ENCODE measurements at places on chromosomes 6 and 20.

GRCh38 chr20:8309634-8310033 is 177.6 kb downstream of the PLCB1 start:
- no peak for DNase-seq

DNA sequence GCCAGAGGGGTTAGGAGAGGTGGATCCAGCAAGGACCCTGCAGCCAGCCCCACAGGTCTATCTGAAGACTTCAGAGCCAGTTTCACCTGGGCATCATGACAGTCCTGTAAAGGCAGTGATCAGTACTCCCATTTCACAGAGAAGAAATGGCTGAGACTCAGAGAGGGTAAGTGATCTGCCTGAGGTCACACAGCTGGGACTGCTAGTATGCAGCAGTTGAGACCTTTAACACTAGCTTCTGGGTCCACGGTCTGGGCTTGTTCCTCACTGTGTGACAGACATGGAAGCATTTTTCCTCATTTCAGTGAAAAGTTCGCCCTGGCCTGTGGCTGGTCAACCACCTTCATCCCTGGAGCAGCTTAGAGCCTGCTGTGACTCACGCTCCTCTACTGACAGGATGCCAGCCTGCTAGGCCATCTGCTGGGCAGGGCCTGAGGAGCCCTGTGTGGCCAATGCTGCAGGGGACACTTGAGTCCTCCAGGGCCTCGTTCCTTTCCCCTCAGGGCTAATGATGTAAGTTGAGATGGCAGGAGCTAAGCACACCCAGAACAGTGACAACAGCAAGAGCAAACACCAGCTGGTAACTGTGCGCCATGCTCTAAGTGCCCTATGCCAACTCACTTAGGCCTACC is 192.0 kb downstream of the LRFN2 start:
- no peak for DNase-seq

GRCh38 chr20:47768016-47768824 is 17.1 kb downstream of the SULF2 start:
- DNase-seq, result no peak

DNA sequence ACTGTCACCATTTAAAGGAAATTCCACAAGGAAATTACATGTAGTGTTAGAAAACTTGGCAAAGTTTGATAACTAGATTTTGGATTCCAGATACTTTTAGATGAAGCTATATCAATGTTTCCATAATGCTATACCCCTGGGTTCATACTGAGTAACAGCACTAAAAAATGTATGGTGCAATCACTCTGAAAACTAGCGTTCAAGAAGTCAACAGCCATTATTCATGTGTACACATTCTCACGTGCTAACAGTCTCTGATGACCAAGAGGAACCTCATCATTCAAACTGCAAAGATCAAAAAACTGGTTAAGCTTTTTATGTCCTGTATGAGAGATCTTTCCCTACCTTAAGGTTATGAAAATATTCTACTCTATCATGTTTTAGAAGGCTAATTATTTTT is 197.6 kb downstream of the GMDS start:
- no peak for DNase-seq

DNA sequence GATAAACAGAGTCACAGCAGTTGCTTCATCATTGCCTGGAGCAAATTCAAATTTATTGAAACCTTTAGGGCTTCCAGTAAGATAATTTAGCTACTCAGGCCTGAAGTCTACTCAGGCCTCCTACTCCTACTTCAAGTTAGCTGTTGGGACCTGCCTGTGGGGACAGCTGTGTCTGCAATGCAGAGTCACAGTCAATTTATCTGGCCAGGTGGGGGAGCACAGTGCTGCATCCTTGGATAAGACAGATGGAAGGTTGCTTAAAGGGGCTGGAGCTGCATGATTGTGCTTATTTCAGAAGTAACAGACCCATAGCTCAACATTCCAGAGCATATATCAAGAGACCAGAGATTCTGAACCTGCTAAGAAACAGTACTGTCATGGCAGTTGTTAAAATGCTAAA is 932.1 kb downstream of the QKI start:
- DNase-seq, result no peak

DNA sequence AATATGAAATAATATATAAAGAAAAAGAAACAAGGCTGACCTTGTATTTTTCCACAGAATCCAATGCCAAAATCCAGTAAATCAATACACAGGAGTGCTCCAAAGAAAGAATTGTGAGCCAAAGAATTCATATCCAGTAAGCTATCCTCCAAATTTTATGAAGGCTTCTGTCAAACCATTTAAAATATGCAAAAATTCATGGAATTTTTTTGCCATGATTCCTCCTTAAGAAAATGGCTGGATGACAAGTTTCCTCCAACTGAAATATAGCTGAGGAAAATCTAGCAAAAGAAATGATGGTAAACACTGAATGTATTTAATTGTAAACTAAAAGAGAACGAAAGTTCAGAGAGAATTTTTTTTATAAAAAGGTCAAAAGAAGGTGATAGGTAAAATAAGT is 290.3 kb downstream of the UBE3D start:
- DNase-seq, result no peak

All from NCI-H1694 (cell line).